AG04450 (cell line): ENCODE measurements at places on chromosomes 1 and 21. TPM values are rescaled to one million over a fixed set of nuclear protein-coding genes. Genes with fewer than 3 reads are reported as not detected.
A peak's percentile ranks its signal among the peaks of the same experiment; 100 is the strongest.

The NVL gene
- polyA plus RNA-seq, result 14.6 and 18.8 TPM in 2 replicates

- DNase-seq, result no peak
Measured at GRCh38 chr1:26170472-26170821, 739 bp downstream of the ZNF593 start.

The AMY2B gene
- 0.91 and 1.1 TPM in 2 replicates for polyA plus RNA-seq

GRCh38 chr1:3034728-3035562 lies 13.7 kb downstream of the ACTRT2 start:
- no peak for DNase-seq

- no peak for DNase-seq
Measured at GRCh38 chr1:197076585-197076984, 9.5 kb upstream of the F13B start.

GRCh38 chr1:37673920-37674319 lies 18.4 kb upstream of the CDCA8 start:
- DNase-seq, result no peak

DNA sequence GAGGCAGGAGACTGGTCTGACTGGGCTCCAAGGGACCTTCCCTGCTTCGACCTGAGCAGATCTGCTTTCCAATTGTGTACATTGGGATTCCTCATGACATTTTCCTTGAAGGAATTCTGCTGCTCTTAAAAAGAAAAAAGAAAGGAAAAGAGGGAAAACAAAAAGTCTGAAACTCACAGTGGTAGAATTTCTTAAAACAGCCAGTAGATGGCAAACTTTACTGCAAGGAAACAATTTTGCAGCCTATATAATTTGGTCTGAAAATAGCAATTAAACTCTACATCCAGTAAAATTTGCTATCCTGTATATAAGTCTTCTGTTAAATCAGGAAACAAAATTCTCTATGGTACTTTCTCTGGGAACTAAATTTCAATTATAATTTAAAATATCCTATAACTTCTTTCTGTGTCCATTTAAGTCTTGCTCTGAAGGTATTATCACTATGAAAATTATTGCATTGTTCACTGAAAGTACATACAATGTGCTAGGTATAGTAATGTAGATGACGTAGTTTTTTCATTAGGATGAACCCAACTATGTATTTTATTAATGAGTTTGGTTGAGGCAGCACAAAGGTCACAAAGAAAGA lies 59.8 kb downstream of the CRB1 start:
- DNase-seq, result no peak

GRCh38 chr1:66365635-66366034 lies 168.3 kb upstream of the SGIP1 start:
- no peak for DNase-seq

DNA sequence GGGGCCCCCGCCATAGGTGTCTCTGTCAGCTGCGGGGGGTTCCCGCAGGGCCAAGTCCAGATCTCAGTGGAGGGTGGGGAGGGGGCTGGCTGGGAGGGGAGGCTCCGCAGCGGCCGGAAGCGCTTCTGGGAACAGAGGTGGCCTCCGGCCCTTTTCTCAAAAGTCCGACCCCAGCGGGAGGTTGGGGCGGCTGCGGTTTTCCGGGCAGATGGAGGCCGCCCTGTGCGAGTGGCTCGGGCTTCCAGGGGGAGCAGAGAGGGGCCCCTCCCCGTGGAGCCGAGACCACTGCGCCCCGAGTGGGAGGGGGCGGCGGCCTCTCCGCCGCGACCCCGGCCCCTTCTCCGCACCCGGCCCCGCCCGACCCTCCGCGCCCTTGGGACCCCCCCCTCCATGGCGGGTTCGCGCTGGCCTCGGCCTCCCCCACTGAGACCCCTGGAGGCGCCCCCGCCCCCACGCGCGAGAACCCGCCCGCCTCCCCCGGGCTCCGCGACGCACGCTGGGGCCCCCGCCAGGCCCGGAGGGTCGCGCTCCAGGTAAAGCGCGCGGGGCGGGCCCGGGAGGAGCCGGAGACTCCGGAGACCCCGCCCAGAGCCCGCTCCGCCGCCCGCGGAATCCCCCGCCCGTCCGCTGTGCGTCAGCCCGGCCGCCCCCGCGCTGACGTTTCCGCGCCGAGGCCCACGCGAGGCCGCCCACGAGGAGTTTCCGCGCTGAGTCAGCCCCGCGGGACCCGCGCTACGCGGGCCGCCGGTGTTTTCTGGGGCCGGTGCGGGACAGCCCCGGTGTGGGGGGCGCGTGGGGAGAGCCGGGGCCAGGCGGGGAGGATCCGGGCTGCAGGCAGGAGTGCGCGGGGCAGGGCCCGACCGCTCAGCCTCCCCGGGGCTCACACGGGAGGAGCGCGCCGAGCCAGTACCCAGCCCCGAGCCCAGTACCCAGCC lies 5.2 kb downstream of the TNFRSF18 start:
- peak; percentile 15 for DNase-seq

- DNase-seq, result no peak
Measured at GRCh38 chr1:182725259-182726255, 41.2 kb upstream of the RGS8 start.

DNA sequence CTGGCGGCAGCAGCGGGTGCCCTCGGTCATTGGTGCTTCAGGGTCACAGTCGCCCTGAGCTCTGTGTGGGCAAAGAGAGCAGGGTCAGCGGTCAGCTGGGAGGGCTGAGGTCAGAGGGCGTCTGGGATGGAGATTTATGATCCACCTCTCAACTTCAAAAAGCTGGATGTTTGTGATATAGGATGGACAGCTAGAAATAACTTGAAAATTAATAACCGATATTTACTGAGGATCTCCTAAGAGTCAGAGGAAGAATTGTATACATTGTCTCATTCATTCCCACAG lies 2.0 kb downstream of the LEFTY1 start:
- no peak for DNase-seq

DNA sequence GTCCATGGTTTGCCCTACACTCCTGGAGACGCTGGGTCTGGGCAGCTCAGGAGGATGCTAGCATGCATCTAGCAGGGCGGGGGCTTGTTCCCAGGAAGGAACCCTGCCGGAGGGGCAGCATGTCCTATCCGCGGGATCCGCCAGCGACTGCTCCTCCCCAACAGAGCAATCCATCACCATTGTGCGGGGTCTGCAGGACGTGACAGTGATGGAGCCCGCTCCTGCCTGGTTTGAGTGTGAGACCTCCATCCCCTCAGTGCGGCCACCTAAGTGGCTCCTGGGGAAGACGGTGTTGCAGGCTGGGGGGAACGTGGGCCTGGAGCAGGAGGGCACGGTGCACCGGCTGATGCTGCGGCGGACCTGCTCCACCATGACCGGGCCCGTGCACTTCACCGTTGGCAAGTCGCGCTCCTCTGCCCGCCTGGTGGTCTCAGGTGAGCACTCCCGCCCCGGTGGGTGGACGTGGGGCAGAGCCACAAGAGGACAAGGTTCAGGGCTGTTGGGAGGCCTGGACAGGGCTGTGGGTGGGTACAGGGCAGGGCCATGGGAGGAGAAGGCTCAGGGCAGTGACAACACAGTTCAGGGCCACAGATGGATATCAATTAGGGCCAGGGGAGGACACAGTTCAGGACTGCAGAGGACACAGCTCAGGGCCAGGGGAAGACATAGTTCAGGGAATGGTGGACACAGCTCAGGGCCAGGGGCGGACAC lies 71.3 kb downstream of the OBSCN start:
- DNase-seq, result no peak

The THEM5 gene
- not detected in 2 replicates for polyA plus RNA-seq

- DNase-seq, result no peak
Measured at GRCh38 chr1:107184888-107185287, 44.0 kb downstream of the NTNG1 start.
